Effector CD8-positive, alpha-beta T cell (primary cell): ENCODE measurements at places on chromosomes 2 and 18.

DNA sequence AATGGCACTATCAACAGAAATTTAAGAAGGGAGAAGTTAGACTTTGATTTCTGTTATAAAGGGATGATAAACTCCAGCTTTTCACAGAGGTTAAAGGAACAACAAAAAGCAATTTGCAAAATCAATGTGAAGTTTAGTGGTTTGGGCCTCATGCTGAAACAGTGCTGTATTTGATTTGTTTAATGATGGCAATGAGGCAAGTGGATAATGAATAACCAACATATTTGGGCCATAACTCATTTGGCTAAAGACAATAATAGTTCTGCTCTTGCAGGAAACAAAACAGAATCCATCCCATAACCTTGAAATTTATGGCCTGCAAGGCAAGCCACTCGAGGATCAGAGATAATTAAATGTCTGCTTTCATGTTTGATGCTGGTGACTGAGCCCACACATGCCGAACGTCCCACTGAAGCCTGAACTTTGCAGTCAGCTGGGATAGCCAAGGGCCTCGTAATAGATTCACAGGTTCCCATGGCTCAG lies 56.5 kb downstream of the TPGS2 start:
- DNase-seq: no peak

- DNase-seq: no peak
Observed at GRCh38 chr2:235126768-235127167, 175.0 kb downstream of the SH3BP4 start.

DNA sequence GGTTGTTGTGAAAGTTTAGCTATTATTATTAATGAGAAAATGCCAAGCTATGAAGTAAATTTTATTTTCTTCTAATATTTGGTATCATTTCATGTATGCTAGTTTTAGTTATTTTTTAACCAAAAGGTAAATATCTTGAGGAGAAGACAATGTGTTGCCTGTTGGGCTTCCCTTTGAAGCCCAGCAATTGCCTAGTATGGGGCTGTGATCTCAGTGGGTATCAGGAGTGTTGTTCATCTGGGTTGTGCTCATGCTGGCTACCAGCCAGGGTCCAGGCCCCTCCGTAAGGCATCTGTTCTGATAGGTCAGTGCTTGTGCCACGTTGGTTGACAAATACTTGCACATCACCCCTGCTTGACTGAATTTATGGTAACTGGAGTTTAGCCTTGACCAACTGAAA lies 38.0 kb upstream of the DARS1 start:
- no peak for DNase-seq

DNA sequence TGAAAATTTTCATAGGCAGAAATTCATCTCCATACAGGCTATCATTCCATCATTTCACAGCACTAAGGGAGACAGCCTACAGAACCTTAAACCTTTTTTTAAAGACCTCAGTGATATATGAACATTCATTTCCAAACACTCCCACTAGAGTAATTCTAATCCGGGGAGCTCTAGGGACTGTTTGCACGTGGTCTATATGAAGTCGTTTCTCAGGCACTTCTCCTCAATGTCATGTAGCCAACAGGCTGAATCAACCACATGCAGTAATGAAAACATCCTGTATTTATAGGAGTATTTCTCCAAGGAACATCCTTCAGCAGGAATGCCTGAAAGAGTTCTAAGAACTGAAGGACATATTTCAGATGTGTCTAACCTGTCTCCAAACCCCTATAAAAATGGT lies 97.3 kb upstream of the CREB1 start:
- DNase-seq: no peak

DNA sequence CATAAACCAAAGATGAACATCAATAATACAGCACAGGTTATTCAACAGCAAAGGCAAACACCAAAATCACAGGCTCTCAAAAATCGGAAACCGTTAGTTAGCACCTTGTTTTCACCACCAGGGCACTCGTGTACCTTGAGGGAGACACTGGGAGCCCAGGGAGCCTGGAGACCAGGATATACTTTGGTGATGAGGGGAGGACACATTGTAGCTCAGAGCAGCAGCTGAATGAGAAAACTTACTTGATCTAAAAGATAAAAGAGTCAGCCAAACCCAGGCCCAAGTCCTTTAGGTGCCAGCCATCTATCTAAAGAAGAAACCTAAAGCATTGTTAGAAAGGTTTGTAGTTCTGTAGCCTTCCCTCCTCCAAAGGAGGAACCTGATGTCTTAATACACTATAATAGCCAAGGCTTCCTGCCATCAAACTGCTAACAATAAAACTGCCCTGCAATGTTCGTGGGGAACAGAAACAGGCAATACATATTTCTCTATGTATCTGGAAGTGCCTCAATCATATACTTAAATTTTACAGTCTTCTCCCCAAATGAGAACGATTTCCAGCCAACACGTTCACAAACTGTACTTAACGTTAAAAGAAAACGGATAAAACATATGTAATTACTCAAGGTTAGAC lies 19.3 kb downstream of the BCL11A start:
- DNase-seq: no peak

DNA sequence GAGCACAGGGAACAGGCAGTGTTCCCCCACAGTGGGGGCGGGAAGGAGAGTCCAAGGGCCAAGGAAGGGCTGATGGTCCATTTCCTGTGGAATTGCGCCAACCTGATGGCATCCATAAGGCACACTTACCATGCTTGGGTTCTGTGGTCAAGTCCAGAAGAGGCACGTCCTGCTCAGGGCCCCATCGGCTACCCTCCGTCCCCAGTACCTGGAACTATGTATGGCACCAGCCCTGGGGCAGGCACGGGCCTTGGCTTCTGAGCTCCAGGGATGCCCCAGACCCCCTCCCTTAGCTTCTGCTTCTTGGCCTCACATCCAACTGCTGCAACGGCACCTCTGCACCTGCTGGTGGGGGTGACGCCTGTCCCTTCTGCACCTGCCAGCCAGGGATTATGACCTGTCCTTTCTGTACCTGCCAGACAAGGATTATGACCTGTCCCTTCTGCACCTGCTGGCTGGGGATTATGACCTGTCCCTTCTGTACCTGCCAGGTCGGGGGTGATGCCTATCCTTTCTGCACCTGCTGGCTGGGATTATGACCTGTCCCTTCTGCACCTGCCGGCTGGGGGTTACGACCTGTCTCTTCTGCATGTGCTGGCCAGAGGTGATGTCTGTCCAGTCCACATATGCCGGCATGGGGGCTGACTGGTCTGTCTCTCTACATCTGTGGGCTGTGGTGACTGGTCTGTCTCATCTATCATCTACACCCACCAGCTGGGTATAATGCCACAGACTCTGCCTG lies 45.4 kb upstream of the SNTG2 start:
- no peak for DNase-seq

- DNase-seq: no peak
Observed at GRCh38 chr2:3434654-3435053, 55.2 kb downstream of the TRAPPC12 start.

- no peak for DNase-seq
Observed at GRCh38 chr2:238994876-238995275, 147.0 kb downstream of the TWIST2 start.

GRCh38 chr2:239279508-239280295 lies 121.1 kb downstream of the HDAC4 start:
- no peak for DNase-seq

- no peak for DNase-seq
Observed at GRCh38 chr18:23502516-23503037, 734 bp upstream of the RMC1 start.

DNA sequence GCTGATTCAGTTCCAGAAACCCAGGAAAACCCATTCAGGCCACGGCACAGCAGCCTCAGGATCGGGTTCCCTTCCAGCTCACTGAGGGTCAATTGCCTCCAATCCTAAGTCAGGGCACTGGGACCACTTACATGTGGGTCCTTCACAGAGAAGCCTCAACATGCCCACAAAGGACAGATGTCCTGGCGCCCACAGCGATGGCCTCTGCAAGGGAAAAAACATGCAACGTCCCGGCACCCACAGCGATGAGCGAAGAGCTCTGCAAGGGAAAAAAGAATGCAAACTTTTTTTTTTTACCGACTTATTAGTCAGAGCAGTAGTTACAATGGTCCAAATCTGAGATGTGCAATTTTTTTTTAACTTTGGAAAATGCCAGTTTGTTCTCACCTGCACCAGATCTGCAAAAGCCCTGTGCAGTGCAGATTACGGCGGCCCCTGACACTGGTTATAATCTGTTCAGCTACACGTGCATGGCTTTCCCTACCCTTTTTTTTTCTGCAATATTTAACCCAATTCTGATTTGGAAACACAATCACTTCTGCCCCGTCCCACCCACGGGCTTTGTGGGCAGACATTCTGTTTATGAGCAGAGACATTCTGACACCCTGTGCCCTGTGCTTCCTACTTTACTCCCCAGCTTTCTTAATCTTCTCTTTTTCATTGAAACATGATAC lies 159.3 kb upstream of the SALL3 start:
- no peak for DNase-seq

DNA sequence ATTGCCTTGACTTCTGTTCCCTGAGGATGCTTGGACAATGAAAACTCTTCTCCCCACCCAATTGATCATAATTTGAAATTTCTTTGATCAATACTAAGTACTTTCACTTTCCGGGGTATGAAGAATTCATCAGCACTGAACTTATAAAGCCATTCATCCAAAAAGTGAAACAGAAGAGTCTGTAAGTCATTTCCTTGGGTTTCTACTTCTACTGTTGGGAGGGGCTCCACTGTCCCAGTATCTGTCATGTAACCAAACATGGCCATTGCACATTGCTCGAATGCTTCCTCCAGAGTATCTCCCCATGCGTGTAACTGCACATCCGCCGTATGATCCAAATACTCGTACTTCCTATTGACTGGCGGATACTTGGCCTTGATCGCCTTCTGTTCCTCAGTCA lies 30.3 kb downstream of the NCL start:
- DNase-seq: no peak

GRCh38 chr2:55518841-55519165 lies 715 bp upstream of the CFAP36 start:
- DNase-seq: no peak

DNA sequence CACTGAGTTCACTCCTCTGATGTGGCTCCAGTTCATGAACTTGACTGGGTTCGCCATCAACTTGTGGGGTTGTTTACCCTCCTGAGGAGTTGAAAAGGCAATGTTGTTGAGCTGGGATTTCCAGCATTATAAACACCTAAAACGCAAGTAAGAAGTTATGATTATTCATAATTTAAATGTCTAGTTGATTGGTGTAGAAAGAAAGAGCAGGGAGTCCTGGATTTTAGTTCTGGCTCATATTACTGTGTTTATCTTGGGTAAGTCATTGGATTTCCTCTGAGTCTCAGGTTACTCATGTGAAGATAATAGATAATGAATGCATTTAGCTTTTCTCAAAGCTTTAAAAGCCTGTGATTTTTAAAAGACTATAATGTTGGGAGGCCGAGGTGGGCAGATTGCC lies 438.0 kb upstream of the CDH20 start:
- DNase-seq: no peak

GRCh38 chr2:138956116-138956515 lies 175.9 kb upstream of the NXPH2 start:
- no peak for DNase-seq

- no peak for DNase-seq
Observed at GRCh38 chr2:27211241-27211942, 449 bp upstream of the ATRAID start.

GRCh38 chr2:225493420-225494099 lies 94.0 kb downstream of the NYAP2 start:
- no peak for DNase-seq

DNA sequence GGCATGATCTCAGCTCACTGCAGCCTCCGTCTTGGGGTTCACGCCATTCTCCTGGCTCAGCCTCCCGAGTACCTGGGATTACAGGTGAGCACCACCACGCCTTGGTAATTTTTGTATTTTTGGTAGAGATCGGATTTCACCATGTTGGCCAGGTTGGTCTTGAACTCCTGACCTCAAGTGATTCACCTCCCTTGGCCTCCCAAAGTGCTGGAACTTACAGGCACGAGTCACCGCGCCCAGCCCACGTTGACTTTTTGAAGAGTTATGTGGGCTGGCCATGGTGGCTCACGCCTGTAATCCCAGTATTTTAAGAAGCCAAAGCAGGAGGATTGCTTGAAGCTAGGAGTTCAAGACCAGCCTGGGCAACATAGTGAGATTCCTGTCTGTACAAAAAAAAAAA lies 20.8 kb downstream of the CCL20 start:
- no peak for DNase-seq

DNA sequence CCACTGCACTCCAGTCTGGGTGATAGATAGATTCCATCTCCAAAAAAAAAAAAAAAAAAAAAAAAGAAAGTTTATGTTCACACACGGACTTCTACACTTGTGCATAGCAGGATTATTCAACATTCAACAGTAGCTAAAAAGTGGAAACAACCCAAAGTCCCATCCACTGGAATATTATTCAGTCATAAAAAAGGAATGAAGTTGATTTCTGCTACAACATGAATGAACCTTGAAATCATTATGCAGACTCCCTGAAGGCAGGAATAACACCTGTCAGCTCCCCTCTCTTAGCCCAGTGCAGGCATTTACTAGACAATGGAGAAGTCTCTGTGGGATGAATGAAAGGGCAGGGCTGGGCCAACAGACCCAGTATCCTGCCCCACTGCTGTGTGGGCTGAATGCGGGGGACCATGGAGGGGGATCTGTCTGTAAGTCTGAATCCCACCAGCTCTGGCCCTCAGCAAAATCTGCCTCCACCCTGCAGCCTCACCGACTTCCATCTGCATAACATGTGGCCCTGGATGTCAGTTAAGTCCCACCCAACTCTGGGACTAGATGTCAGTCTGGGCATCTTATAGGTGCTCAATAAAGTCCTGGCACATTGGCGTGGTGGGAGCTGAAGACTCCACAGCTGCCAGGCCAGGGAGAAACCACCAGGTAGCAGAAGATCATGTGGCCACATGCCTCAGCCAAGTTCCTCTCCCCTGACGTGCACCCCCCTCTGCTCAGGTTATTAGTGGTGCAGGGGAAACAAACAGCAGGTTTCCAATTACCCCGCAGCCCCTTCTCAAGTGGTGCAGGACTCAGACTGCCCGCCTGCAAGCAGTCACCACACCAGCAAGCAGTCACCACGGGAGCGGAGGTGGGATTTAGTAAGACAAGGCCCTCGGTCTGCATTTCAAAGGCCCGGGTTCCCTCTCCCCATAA lies 8.9 kb downstream of the ZFP36L2 start:
- no peak for DNase-seq

- no peak for DNase-seq
Observed at GRCh38 chr2:189222468-189223105, 43.0 kb upstream of the COL5A2 start.

DNA sequence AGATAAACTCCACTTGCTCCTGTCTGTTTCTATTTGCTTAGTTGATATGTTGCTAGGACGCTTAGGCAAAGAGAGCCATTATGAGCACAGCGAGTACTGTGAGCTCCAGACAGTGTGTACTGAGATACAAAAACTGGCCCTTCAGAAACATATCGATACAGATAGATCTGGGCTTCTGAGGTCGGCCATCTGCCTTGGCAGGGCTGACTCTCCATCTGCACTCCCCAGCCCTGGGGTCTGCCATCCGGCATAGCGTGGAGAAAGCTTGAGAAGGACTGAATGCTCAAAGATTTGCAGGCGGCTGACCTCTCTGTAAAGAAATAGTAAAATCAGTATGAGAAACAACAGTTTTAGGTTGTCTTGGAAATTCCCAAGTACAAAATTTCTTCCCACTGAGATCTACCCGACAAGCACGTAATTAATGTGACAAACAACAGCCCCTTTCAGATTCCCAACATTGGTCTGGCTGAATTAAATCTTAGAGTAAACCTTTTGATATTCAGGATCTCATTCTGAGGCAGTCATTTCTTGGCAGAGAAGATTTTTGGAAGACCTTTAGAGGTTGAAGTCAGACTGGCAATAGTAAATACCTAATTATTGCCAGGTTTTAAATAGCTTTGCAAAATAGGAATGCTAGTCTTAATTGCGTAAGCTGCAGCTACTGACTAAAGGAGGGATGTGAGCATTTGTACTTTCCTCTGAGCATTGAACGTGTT lies 127.4 kb downstream of the CHST9 start:
- DNase-seq: no peak
